ENCODE measurements at places on chromosomes 5 and 9.

DNA sequence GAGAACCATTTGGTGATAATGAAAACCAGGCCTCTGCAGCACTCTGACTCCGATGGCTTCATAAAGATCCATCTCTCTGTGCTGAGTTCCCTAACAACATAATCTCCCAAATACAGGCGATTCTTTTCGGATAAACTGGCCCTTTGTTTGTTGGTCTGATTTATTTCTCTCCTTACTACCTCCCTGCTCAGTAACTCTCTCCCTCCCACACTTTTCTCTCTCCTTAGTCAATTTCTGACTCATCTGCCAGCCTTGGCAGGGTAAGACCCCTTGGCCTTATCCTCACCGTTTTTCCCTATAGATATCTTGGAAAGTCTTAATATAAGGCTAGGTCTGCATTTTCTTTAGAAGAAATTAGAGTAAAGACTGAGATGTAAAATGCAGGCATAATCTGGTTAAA lies 128.7 kb downstream of the BRINP1 start:
- no peak for DNase-seq

- no peak for DNase-seq
These were observed 217.3 kb upstream of the KLF4 start for GRCh38 chr9:107706701-107707427.

DNA sequence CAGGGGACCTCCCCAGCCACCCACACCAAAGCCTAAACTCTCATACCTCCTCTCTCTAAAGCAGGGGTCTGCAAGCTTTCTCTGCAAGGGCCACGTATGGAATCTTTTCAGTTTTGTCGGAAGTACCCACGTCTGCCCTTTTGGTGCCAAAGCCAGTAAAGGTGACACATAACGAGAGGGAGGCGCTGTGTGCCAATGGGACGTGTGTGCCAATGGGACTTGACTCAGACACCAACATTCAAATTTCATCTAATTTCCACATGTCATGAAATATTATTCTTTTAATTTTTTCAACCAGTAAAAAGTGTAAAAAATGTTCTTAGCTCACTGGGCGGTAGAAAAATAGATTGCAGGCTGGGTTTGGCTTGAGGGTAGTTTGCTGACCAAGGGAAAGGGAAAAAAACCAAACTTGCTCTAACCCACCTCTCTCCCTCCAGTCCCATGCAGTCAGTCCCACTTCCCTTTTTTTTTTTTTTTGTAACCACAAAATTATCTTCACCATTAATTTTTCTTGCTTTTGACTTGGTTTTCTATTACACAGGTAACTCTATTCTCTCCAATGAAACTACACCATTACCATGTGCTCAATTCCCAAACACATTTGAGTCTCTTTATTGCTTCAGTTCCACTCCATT lies 25.5 kb downstream of the OR2V1 start:
- DNase-seq: no peak

- DNase-seq: no peak
These were observed 423.9 kb downstream of the DMRT2 start for GRCh38 chr9:1473956-1474634.

GRCh38 chr5:19767987-19768386 lies 220.0 kb downstream of the CDH18 start:
- DNase-seq: no peak

DNA sequence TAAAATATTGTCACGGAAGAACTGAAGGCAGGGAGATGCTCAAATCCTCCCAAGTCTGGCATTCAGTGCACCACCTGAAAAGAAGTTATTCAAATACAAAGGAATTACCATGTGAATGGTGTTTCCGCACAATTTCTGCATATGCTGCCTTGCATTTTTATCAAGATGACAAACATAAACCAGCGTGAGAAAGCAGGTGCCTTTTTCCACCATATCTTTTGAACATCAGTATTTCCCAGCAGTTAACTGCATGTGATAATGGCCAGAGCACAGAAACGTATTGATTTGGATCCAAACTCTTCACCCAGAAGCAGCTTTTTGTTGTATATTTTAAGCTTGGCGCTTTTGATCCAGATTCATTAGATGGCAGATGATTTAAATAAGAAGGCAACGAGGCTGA lies 808.0 kb downstream of the TLE1 start:
- DNase-seq: no peak

DNA sequence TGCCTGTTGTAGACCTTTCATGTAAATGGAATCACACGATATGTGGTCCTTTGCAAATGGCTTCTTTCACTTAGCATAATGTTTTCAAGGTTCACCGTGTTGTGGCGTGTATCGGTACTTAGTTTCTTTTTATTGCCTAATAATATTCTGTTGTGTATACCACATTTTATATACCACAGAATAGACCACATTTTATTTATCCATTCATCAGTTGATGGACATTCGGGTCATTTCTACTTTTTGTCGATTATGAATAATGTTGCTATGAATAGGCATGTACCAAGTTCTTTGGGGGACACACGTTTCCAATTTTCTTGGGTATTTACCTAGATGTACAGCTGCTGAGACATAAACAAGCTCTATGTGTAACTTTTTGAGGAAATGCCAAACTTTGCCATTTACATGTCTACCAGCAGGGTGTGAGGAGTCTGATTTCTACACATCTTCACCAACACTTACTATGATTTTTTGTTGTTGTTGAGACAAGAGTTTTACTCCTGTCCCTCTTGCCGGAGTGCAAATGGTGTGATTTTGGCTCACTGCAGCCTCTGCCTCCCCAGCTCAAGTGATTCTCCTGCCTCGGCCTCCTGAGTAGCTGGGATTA lies 144.7 kb downstream of the RGS3 start:
- no peak for DNase-seq

DNA sequence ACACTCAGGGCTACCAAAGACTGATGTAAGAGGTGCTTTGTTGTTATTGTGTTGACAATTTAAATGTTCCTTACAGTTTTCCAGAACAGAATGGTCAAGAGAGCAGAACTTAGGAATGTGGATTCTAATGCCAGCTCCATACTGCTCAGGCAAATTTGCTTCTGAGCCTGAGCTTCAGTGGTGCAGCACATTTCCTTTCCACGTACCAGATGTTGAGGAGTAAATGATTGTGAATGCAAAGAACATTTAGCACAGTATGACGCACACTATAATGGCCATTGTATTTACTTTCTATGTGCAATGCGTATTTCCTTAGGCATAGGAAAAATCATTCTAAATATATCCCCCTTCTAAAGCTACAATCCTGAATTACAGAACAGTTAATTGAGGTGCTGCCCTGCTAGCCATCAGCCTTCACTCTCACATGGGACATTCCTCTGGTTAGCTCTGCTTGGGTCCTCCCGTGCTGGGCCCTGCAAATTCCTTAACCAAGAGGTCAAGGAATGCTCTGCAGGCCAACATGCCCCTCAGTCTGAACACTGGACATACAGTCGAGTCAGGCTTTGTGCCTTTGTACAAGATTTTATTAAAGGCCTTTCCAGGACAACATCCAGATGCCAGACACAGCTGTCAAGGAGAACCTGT lies 21.1 kb upstream of the TMEM174 start:
- DNase-seq: no peak

- DNase-seq: no peak
These were observed 529.1 kb upstream of the SEMA6A start for GRCh38 chr5:117103703-117104102.

GRCh38 chr9:29241320-29241719 lies 1668.0 kb upstream of the C9orf72 start:
- no peak for DNase-seq

DNA sequence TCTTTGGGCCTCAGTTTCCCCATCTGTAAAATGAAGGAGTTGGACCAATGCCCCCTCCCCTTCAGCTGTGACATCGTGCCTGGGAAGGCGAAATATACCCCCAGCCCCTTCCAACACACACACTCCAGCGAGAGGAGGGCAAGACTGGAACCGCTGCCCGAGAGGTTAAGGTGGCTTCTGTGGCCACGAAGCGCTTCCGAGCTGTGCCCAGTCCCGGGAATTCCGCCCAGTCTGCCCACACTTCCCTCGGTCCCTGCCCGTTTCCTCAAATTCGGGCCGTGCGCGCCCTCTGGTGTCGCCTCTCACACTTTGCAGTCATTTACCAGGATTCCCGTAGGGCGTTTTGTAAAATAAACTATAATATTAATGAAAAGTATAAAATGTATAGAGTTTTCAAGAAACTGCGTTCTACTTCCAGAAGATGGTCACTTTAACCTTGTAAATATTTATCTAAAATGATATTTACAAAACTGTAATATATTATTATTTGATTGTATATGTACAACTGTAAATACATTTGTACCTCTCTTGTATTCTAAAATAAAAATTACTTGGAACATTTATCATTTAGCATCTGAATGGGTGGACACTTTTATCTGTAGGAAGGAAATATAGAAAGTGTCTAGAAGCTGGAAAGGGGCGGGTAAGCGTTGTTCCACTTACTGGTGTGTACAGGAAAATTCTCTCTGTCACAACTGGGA lies 11.0 kb upstream of the EXOSC2 start:
- DNase-seq: peak; percentile 43
